ENCODE measurements at places on chromosomes 6 and 20.

DNA sequence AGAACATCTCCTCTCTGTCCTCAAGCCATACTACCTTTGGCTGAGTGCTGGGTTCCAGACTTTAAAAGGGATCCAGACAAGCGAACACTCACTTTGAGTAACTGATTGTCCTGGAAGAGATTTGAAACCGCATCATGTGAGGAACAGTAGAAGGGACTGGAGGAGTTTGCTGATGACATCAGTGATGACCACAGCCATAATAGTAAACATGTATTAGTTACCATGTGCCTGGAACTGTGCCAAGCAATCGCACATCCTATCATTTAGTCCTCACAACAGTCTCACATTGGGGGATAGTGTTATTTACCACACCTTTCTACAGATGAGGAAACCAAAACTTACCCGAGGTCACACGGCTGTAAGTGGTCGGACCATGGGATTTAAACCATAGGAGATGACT is 39.8 kb downstream of the ARMC2 start:
- DNase-seq: no peak

DNA sequence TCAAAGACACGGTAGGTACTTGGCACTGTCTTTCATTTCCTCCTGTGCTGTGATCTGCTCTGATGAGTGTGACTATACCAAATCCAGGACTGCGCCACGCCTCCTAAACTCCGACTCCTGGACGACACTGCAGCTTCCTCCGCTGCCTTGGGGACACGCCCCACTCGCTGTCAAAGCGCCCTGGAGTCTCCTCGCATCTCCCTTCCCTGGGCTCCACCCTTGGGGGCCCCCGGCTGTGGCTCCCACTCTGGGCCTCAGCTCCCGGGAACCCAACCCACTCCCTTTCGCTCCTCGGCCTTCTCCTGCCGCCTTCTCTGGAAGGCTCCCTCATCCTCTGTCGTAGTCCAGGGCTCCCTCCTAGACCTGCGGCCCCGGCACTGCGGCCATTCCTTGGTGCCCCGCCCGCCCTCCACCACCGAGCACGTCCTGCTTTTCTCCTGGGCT is 61.2 kb downstream of the RSPH3 start:
- no peak for DNase-seq

DNA sequence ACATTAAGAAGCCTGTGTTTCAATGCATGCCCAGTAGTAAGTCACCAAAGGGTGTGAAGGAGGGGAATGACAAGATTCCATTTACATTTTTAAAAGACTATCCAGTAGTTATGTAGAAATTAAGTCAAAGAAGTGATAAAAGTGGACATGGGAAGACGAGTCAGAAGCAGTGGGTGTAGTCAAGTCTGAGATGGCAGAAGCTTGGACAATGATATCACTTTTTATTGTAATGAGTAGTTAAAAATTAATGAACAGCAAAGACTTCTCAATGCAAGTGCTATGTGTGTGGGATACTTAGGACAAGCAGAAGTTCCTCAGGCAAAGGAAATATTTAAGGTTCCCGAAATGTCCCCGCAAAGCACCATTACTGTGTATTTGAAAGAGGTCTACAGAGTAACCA is 156.0 kb downstream of the DST start:
- DNase-seq: no peak

DNA sequence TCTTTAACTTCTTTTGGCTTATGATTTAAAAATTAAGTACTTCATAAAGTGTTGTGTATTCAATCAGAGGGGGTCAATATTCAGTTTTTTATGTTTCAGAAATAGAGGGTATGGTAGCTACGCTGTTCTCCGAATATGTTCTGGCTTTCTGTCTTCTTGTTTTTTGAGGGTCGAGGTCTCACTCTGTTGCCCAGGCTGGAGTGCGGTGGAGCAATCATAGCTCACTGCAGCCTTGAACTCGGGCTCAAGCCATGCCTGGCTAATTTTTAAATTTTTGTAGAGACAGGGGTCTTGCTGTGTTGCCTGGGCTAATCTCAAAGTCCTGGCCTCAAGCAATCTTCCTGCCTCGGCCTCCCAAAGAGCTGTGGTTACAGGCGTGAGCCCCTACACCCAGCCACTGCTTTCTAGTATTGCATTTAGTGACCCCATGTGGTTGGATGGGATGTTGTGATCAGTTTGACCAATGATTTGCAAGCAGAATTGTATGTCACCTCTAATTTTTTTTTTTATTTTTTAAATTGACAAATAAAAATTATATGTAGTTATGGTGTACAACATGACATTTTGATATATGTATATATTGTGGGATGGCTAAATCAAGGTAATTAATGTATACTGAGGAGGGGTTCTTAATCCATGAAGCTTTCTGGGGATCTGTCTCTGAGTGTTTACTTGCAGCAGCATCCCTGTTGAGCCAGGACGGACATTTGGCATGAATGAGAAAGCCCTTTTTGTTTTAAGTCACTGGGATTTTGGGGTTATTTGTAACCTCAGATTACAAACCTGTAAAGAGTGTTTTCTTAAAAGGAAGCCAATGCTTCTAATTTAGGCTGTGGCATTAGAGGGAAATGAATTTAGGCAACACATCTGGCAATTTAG is 38.5 kb upstream of the DEK start:
- DNase-seq: no peak
